Activated naive CD8-positive, alpha-beta T cell treated with anti-CD3 and anti-CD28 coated beads, Interleukin-2, amount 10 ng/mL, durations not matched to agents 7 days and 5 days (primary cell): ENCODE measurements at places on chromosomes 7 and 10.

- no peak for DNase-seq
These were observed 33.7 kb downstream of the GLI3 start for GRCh38 chr7:42203336-42203735.

GRCh38 chr7:105306298-105306748 lies 82.4 kb downstream of the SRPK2 start:
- no peak for DNase-seq

GRCh38 chr7:78164459-78164858 lies 365.9 kb downstream of the PHTF2 start:
- DNase-seq: no peak

- DNase-seq: no peak
These were observed 17.6 kb upstream of the C10orf105 start for GRCh38 chr10:71737001-71737833.

DNA sequence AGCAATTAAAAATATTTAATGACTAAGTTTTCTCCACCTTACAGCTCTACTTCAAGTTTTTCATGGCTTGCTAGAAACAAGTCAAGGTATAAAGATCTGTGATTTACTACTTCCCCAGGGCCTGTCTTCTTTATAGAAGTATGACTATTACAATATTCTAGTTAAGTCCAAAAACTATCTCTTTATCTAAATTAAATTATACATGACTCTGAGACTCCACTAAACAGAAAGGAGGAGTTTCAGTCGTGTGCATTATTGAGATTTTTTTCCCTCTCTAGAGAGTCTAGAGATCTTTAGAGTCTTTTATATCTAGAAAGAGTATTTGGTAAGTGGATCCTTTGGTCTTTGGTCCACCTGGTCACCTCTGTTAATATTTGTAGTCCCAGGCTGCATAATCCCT lies 100.7 kb downstream of the SEMA3E start:
- DNase-seq: no peak
